HEK293T (cell line): ENCODE measurements at places on chromosomes 13 and 19.

DNA sequence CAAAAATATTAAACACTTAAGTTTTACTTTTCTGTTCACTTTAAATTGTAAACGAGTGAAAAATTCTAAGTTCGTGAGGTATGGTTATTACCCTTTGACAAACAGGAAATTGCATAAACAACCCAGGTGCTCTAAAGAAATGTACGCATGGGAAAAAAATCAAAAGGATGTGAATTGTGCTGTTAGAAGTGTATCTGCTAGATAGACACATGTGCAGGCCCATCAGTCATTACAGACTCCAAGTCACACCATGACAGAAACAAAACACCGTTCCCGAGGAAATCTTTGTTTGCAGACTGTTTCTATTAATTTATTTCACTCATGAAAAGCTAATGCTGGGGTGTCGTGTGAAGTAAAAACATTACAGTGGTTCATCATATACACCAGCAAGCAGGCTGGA lies 17.0 kb upstream of the DOCK9 start:
- no peak for DNase-seq

DNA sequence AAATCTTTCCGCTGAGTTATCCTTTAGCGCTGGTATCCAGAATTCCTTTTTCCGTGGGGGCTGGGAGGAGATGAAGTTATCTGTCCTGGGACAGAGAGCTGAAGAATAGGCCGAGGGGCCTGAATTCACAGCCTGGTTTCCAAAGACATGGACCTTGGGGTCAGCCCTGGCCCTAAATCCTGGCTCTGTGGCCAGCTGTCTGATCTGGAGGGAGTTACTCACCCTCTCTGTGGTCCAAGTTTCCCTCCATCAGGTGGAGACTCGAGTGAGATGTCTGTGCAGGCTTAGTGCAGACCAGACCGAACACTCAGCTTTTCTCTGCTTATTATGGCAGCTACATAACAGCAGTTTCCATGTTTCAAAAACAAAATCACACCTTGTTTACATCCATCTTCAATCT lies 59.6 kb downstream of the CDADC1 start:
- no peak for DNase-seq

DNA sequence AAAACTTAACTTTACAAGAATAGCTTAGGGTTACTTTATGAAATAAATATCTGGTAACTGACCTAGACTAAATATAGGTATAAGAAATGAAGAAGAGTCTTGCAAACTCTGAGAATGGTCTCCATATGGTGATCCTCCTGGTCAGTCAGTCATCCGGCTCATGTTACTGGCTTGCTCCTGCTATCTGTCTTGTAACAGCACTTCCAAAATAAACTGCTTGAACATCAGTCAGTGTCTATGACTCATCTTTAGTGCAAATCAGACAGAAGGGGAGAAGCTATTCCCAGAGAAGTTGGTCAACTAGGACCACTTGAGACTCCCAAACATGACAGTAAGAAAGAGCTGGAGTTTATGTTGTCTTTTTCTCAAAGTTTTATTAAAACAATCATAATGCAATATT lies 1550.9 kb downstream of the PCDH9 start:
- DNase-seq, result no peak

GRCh38 chr13:74904556-74904955 lies 577.4 kb downstream of the TBC1D4 start:
- no peak for DNase-seq

DNA sequence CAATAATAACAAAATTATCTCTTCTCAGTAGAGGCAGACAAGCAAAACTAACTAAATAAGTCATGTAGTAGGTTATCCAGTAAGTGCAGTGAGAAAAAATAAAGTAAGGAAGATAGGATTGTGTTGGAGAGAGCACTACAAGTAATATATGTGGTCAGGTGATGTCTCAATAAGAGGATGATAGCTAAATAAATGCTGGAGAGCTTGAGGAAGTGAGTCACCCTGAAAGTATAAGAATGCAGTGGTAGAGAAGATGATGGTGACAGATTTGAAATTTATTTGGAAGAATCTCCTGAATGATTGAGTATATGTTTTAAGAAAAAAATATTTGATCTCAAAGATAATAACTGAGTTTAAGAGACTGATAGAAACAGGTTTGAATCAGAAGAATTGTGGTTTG lies 152.2 kb upstream of the PRR20A start:
- DNase-seq, result no peak

GRCh38 chr19:21098291-21098690 lies 16.3 kb downstream of the ZNF714 start:
- DNase-seq, result no peak

- peak; percentile 73 for DNase-seq
These were observed 131.3 kb downstream of the STK24 start for GRCh38 chr13:98445340-98446233.

DNA sequence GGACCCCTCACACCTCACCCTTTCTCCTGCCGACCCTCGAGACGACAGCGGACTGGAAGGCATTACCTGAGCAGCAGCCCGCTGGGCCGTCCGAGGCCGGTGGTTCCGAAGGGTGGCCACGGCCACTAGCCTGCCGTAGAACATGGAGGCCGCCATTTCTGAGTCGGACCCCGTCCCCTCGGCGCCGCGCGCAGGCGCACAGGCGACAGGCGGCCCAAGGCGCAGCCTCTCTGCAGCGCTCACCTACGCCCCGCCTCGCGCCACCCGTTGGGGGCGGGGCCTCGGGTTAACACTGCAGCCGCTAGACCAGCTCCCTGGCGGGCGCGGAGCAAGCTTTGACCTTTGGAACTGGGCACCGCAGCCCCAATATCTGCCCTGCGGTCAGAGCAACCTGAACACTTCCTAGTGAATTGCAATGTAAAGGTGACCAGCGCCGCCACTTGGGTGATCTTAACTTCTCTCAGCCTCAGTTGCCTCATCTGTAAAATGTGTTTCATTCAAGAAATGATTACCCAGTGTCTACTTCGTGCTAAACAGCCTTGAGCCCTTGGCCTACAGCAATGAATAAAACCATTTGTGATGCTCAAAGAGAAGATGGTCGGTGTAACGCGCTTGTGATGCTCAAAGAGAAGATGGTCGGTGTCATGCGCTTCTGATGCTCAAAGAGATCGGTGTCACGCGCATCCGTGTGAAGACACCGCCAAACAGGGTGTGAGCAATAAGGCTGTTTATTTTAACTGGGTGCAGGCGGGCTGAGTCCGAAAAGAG lies at the start of gene SUCLA2:
Gene SUCLA2, minus strand, starts transcription at position 160 of the 768 bp plus-strand sequence. Its CDS starts 4 bp downstream, at position 156.
- peak; percentile 99 for DNase-seq

DNA sequence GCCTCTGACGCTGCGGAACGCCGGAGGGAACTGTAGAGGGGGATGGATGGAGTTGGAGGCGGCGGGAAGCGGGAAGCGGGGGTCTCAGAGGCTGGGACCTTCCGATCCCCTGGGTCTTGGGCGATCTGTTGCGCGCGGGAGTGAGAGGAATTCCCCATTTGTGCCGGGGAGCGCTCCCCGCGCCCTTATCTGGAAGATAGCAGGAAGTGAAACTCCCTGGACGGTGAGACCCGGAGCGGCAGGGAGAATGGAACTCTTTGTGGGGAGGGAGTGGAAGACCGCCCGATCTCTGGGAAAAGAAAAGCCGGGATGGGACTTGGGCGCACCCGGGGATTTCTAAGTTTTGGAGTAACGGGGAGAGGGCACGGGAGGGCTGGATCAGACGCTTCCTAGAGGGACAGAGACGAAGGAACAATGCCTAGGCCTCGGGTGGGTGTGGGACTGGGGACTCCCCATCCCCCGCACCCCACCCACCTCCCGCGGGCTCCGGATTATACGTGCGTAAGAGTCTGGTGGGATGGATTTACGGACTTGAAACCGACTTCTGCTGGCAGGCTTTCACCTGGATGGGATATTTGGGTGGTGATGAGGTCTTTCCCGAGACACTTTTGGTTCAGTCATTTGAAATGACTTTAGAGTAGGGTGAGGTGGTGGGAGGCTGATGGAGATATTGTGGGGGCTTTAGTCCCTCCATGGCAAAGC lies 495 bp downstream of the LSR start:
- no peak for DNase-seq

GRCh38 chr19:2782329-2782935 lies 641 bp downstream of the SGTA start:
- DNase-seq, result no peak

DNA sequence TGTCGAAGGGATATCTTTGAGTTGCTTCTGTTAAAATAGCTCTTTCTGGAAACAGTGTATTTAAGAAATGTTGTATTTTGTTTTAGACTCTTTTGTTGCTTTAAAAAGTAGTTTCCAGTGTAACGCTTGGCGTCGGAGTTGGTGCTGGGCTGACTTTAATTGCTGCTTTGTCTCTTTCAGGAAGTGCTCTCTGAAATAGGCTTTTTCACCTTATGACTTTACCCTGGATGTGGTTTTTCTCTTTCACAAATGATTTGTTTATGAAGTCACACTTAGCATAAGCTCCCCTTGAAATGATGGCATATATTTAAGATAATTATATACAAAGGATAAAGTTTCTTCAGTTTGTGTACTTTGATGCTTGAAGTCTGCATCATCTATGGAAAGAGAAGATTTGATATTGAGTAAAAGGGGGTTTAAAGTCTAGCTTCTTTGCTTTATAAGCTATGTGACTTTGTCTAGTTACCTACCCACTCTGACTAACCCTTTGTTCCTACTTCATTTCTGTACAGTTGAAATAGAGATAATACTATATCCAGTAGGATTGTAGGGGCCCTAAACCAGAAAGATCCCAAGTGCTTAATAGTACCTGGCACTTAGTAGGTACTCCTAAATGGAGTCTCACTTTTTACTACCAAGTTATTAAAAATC lies at the start of gene GPR18:
Gene GPR18, minus strand, starts transcription at position 170 of the 651 bp plus-strand sequence. CDS start 2,507 bp downstream, outside the sequence.
- no peak for DNase-seq

DNA sequence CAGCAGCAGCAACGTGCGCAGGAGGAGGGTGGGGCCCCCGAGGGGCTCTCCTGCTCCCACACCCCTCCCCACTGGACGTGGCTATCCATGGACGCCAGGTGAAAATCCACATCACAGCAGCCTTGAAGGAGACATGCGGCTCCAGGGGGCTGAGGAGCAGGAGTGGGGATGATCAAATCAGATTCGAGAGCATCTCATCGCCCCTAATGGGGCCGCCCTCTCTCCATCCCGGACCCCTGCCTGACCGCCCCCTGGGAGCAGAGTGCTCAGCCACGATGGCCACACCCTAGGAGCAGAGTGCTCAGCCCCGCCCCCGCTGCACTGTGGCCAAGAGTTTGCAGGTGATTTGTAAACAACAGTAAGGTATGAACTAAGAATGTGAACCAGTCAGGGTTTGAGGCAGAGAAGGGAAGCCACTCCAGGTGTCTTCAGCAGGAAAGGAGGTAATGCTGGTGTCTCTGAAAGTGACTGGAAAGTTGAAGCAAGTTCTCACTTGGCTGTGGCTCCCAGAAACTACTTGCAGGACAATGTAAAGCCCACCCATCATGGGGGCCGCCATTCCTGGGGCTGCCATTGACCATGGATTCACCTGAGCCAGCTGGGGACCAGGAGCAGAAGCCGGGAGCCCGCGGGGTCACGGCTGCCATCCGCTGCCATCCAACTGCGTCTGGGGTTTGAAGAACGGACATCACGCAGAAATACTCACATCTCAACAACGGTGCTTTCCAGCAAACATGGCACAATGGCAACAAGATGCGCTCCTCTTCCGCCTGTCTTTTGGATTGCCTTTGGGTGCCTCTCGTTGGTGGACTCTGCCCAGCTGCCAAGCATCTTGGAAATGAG lies 71.8 kb downstream of the SPACA7 start:
- DNase-seq, result no peak

DNA sequence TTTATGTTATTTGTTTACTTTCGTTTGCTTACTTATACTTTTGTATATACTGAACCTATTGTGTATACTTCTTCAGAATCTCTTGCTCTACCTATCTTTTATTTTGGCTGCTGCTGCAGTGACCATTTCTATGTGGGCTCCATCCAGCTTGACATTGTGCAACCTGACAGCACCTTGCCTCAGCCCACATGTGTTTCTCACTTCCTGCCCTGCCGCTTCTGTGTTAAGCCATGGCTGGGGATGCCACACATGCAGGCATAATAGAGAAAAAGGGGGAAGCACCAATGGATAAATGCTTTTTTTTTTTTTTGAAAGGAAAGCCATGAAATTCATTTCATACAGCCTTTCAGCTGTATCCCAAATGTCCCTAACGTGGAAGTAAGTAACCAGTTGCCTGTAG lies 147.6 kb downstream of the RBM26 start:
- no peak for DNase-seq

DNA sequence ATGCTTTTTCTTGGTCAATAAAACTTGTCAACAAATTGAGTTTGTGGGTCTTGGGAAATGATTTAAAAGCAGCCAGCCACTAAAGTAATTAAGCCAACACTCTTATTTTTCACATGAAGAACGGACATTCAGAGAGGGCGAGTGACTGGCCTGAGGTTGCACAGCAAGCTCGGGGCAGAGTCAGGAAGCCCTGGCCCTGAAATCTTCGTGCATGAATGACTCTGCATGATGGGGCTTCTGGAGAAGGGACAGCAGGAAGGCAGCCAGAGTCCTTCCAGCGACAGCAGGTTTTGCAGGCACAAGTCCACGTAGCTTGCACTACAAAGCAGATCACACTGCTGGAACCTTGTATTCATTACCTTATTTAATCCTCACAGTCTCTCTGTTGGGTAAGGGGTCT lies 232.5 kb downstream of the ZNF536 start:
- no peak for DNase-seq
